Fibroblast of mammary gland (primary cell): ENCODE measurements at places on chromosomes 5 and 9.

- DNase-seq, result peak; percentile 15
Measured at GRCh38 chr5:92801911-92802310, 779.1 kb downstream of the NR2F1-AS1 start.

DNA sequence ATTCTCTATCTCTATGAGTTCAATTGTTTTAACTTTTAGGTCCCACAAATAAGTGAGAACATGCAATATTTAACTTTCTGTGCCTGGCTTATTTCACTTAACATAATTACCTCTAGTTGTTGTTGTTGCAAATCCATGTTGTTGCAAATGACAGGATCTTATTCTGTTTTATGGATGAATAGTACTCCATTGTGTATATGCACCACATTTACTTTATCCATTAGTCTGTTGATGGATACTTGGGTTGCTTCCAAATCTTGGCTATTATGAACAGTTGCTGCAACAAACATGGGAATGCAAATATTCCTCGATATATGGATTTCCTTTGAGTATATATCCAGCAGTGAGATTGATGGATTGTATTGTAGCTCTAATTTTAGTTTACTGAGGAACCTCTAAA, 36.3 kb downstream of the MEGF9 start:
- no peak for DNase-seq

GRCh38 chr9:129834489-129835127, 467 bp downstream of the C9orf78 start:
- DNase-seq, result no peak

GRCh38 chr9:22447618-22448305, 1.1 kb downstream of the DMRTA1 start:
- no peak for DNase-seq

GRCh38 chr5:2710910-2711309, 40.6 kb downstream of the IRX2 start:
- DNase-seq, result peak; percentile 40

DNA sequence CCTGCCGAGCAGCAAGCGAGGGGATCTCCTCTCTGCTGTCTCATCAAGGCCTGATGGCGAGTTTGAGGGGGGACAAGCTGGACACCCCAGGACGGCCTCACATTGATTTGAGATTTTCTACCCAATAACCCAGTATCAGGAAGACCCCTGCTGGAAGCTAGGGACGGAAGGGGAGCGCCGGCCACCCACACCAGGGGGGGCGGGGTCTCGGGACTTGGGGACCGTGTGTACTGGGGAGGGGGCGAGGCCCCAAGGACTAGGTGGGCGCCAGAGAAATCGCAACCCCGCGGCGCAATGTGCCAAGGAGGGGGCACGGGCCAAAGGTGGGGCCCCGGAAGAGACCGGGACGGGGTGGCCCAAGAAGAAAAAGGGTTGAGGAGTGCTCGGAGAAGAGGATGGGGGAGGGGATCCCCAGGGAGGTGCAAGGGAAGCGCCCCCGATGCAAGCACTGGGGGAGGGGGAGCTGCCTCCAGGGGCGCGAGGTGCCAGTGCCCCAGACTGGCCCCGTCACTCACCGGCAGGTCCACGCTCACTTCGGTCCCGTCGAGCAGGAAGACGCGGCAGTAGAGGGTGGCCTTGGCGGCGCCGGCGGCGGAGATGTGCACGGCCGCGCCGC, 1.1 kb downstream of the EPB41L4B start:
- no peak for DNase-seq
